ENCODE measurements at places on chromosomes 7 and 10. TPM values are rescaled to one million over a fixed set of nuclear protein-coding genes. Genes with fewer than 3 reads are reported as not detected.

Gene CFAP43
- 0.21 TPM for total RNA-seq

Gene TMEM196
- not detected for total RNA-seq

Gene TACC2
- 133 TPM for total RNA-seq

Gene ATOH7
- 0.28 TPM for total RNA-seq

Gene POM121C
- 66.6 TPM for total RNA-seq

Gene LFNG
- total RNA-seq: 38.1 TPM

Gene COL1A2
- total RNA-seq: 1.3 TPM

Gene MINDY4
- total RNA-seq: 6.2 TPM

Gene TWIST1
- not detected for total RNA-seq

Gene AZGP1
- total RNA-seq: 0.49 TPM

Gene HMX2
- 2.7 TPM for total RNA-seq

Gene SERPINE1
- total RNA-seq: 370 TPM

Gene SMO
- 2.9 TPM for total RNA-seq

Gene PDE1C
- total RNA-seq: not detected

Gene DNAJC12
- total RNA-seq: 0.44 TPM

Gene DDX56
- 147 TPM for total RNA-seq

Gene VIPR2
- not detected for total RNA-seq

Gene EN2
- 1.5 TPM for total RNA-seq

Gene ZRANB1
- total RNA-seq: 23.2 TPM

Gene PKD2L1
- not detected for total RNA-seq

Gene PPP1R3A
- not detected for total RNA-seq

Gene IQUB
- total RNA-seq: 0.59 TPM

Gene STAG3
- total RNA-seq: 1.7 TPM

Gene TEX36
- total RNA-seq: not detected

Gene GRM8
- total RNA-seq: not detected

Gene FXYD4
- total RNA-seq: not detected

Gene MRLN
- not detected for total RNA-seq

All from Panc1 (cell line).